ENCODE measurements at places on chromosomes 13 and 19.

GRCh38 chr19:47023448-47023794, 3.8 kb downstream of the NPAS1 start:
- no peak for DNase-seq

DNA sequence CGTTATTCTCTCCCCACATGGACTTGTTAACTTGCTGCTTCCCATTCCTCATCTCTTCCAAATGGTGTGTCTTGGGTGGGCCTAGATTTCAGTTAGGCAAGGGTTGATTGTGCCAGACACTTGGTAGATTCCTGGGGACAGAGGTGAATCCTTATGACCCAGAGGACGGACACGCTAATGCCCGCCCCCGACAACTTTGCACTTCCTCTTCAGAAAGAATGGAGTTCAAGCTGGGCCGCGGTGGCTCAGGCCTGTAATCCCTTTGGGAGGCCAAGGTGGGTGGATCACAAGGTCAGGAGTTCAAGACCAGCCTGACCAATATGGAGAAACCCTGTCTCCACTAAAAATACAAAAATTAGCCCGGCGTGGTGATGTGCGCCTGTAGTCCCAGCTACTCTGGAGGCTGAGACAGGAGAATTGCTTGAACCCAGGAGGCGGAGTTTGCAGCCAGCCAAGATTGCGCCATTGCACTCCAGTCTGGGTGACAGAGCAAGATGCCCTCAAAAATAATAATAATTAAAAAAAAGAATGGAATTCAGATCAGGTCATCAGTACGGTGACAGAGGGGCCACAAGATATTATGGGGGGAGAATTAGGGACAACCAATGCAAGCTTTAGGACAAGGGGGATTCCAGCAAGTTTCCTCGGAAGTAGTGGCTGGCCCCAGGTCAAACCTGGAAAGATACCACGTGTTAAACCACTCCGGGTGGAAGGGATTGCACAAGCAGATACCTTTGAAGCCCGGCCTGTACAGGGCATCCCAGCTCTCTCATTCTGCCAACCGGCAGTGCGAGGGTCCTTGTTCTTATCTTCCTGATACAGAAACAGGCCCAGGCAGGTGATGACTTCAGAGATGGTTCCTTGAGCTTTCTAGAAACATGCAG, 2.7 kb downstream of the MYO9B start:
- no peak for DNase-seq

GRCh38 chr19:41096353-41096752, 8.1 kb downstream of the CYP2A13 start:
- DNase-seq, result no peak

DNA sequence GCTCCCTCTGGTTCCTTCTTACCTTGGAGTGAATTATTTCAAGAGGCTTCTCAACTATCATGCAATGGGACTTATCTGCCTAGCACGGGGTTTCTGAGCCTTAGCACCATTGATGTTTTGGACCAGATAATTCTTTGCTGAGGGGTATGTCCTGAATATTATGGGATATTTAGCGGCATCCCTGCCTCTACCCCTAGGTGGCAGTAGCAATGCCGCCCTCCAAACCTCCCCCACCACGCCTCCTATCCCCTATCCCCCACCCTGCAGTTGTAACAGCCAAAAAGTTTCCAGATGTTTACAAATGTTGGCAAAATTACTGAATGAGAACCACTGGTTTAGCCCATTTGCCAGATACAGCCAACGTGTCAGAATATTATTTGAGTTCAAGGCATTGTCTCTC, 125.5 kb downstream of the POSTN start:
- DNase-seq, result no peak

DNA sequence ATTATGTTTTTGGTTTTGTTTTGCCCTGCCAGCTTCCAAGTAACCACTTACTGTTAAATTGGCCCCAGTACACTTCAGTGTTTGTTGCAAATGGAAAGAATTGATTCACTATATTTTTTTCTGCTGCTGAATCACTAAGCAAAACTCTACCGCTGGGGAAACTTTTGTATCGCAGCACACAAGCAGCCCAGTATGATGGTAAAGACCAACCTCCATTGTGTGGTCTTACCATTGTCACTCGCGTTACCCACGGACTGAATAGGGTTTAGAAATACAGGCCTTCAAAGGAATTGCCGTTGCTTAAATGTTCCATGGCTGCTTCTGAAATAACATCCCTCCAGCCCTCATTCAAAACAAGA, 7.9 kb downstream of the SPATA13 start:
- DNase-seq, result no peak

- DNase-seq, result no peak
These were observed 126.9 kb downstream of the SIPA1L3 start for GRCh38 chr19:38033658-38034491.

DNA sequence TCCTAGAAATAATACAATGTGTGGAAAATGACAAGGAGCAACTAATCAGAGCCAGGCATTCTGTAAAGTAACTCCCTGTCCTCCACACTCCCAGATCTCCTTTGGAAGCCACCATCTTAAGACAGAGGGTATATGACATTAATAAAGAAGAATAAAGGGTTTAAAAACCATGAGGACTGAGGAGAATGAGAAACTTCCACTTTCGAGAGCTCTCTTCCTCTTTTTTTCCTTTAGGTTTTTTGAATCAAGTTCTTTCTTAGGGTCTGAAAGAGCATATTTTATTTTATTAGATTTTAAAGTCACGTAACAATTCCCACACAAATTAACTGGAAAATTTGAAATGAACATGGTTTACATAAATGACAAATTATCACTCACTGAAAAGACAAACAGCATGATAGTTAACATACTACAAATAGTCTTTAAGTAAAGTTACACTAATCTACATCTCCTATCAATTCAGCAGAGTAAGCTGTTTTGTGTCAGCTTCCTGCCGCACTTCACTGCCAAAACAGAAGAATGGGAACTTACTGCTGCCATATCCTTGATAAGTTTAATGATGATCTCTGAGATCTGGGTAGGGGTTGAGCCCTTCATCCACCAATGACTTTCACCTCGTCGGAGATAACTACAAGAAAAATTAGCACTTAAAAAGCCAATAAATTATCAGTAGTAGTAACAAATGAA, 38.6 kb upstream of the FBXL3 start:
- no peak for DNase-seq

GRCh38 chr13:99976575-99976974, 5.0 kb upstream of the ZIC5 start:
- DNase-seq, result no peak

- peak; percentile 36 for DNase-seq
These were observed 3.3 kb downstream of the DOT1L start for GRCh38 chr19:2166741-2167738.

- DNase-seq, result no peak
These were observed 71.4 kb downstream of the SLC15A1 start for GRCh38 chr13:98681049-98681448.

- DNase-seq, result no peak
These were observed 61.7 kb downstream of the SPRYD7 start for GRCh38 chr13:49874430-49874829.

DNA sequence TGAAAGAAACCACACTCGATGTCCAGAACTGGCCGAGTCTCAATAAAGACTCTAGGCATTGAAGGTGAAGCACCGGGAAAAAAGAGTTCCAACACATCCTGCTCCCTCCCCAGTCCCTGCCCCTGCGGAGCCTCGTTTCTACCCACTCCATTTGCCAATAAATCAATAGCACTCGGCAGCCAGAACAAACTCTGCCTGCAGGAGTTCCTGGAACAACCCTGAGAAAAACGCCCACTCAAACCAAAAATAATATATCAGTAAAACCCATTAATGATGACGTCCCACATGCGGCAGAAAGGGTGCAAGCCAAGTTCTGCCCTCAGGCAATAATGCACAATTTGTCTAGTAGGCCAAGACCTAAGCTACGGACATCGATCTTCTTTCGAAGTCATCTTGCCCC, 41.0 kb downstream of the PDCD5 start:
- no peak for DNase-seq

- DNase-seq, result no peak
These were observed 505.6 kb downstream of the KCTD12 start for GRCh38 chr13:76380446-76381065.

DNA sequence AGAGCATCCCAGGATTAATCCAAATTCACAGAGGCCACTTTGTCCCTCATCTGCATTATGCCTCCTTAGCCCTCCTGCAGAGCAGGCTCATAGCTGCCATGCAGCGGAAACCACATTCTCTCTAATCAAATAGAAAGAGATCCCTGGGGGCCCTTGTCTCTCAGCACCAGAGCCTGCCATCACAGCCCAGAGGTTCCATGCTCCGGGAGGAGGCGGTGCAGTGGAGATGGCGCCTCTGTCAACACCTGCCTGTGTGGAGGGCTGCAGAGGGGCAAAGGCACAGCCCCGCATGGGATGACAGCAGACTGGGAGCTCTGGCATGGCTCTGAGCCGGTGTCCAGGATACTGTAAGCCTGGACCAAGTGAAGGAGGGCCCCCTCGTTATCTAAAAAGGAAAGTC, 111.3 kb downstream of the SLC7A1 start:
- no peak for DNase-seq

GRCh38 chr13:54133746-54134145, 1105.1 kb downstream of the OLFM4 start:
- DNase-seq, result no peak

DNA sequence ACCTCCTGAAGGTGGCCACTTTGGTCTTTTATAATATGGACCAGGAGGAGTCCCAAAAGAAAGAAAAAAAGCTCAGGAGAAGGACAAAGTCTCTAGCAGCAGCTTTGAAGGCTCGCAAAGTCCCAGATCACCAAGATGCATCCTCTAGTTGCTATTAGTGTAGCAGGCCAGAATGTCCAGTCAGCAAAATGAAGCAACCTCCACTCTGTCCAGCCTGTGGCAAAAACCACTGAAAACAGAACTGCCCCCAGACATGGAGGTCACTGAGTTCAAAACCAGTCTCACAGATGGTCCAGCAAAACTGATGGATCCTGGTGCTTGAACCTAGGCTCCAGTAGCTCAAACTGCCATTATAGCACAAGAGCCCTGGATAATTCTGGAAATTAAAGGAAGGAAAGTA, 10.4 kb downstream of the LILRB4 start:
- no peak for DNase-seq

DNA sequence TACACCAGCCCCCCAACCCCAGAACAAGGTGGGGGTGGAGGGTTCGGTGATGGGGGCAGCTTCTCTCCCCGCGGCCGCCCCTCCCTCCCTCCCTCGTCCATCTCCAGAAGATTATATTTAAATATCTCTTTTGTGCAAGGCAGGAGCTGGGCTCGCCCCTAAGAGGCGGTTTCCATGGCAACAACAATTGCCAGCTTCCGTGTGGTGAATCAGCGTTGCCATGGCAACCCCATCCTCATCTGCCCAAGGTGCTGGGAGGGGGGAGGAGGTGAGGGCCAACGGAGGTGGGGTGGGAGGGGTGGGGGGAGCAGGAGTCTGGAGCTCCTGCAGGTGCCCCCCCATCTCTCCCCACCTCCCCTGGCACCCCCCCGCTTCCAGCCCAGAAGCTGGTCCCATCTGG, 46.4 kb downstream of the CELF5 start:
- DNase-seq, result no peak

GRCh38 chr13:64912141-64912540, 2318.0 kb downstream of the PCDH9 start:
- DNase-seq, result no peak

- no peak for DNase-seq
These were observed 15.2 kb upstream of the CPB2 start for GRCh38 chr13:46119883-46120614.

DNA sequence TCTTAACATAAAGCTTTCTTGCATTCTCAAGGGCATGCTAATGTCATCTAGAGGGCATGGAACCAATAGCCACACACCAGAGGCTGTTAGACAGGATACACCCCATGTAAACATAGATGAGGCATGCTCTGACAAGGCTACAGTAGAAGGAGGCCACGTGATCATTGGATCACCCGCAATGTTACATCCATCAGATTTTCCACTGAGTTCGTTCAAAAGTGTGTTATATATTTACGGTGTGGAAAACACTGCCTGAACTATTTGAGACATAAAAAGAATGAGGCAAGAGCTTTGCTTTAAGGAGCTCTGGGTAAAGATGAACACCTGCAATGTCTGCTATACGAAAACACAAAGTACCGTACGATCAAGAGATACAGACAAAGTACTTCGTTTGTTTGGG, 817.5 kb upstream of the SLC10A2 start:
- DNase-seq, result no peak

DNA sequence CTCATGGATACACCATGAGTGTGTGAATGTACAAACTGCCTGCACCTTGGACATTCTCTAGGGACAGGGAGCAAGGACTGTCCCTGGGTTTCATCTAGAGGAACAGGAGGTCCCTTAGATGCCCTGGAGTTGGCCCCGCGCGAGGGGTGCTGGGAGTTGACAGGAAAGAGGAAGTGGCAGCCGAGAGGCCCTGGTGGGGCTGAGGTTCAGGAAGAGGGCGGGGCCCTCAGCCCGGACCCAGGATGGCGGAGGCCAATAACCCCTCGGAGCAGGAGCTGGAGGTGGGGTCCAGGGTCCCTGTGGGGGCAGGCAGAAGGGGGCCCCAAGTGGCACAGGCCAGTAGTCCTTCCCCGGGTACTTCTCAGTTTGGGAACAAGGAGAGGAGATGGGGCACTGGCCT, 6.9 kb downstream of the PKN1 start:
- DNase-seq, result no peak

- no peak for DNase-seq
These were observed 779.5 kb downstream of the GPC5 start for GRCh38 chr13:92177966-92178365.

DNA sequence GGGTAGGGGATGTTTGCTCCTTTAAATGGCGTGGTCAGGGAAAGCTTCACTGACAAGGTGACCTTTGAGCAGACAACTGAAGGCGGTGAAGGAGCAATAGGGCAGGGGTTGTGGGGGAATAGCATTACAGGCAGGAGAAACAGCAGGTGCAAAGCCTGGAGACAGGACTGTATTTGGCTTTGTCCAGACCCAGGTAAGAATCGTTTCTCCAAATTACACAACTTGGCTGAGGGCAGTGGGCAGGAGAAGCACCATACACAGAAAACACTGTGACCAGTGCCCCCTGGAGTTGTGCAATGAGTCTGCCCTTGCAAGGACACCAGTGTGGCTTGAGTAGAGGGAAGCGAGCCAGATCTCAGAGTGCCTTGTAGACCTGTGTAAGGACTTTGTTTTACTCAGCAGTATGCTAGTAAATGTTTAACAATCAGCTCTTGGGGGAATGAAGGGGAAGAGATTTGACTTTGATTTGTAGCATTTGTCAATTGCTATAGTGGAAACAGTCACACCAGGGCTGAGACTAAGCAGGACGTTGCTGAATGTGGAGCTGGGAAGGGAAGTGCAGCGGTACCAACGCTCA, 360.0 kb downstream of the DCT start:
- no peak for DNase-seq

GRCh38 chr19:46067691-46068090, 26.9 kb upstream of the IGFL4 start:
- no peak for DNase-seq

GRCh38 chr13:92313382-92313781, 913.2 kb upstream of the GPC6 start:
- DNase-seq, result no peak

- no peak for DNase-seq
These were observed 157.5 kb upstream of the ZNF536 start for GRCh38 chr19:30214651-30215051.

- no peak for DNase-seq
These were observed 11.1 kb downstream of the PPP5C start for GRCh38 chr19:46357846-46358583.

GRCh38 chr13:50376895-50377575, 361.8 kb downstream of the KCNRG start:
- DNase-seq, result no peak
